ENCODE measurements at places on chromosomes 12 and 14.

DNA sequence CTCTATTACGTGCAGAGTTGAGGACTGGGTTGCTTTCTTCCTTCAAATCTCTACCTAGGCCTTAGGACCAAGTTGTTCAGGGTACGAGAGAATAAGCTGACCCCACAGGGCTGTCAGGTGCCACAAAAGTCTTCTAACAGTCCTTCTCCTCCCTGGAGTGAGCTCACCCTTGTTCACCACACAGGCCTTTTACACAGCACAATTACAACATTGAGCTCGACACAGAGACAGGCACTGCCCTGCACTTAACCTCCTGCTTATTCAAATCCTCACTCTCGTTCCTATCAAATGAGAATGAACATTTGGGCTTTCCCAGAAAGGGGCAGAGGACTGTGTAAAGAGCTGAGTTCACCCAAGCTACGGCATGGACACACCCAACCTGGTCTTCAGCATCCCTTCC, 2.4 kb downstream of the GALNT6 start:
- DNase-seq, result no peak

DNA sequence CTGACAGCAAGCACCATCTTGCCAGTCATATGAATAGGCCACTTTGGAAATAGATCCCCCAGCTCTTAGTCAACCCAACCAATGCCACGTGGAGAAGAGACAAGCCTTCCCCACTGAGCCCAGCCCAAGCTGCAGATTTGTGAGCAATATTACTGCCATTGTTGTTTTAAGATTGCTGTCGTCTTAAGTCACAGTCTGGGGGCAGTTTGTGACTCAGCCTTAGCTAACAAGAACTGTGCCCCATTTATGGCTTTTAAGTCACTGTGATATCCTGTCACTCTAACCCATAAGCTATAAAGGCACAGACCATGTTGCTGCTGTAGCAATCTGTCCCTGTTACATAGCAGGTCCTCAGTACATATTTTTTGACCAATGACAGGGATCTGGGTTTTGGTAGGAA, 464.2 kb downstream of the MED13L start:
- DNase-seq, result no peak

GRCh38 chr12:42568952-42569915, 20.3 kb downstream of the PRICKLE1 start:
- DNase-seq, result no peak

DNA sequence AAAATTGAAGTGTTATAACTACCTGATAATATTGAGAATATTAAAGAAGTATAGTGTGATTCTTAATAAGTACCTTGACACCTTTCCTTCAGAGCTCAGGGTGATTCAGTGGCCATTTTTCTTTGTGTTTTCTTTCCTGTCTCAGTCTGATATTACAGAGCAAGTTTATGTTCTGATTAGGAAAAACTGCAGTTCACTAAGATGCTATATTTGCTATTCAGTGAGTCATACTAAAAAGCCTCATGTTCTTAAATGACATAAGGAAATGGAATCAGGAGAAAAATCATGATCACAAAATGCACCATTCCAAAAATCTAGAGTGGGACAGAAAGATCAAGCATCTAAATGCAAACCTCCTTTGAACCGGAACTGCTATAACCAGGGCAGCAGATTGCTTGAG, 390.6 kb upstream of the ATP2B1 start:
- DNase-seq, result no peak

DNA sequence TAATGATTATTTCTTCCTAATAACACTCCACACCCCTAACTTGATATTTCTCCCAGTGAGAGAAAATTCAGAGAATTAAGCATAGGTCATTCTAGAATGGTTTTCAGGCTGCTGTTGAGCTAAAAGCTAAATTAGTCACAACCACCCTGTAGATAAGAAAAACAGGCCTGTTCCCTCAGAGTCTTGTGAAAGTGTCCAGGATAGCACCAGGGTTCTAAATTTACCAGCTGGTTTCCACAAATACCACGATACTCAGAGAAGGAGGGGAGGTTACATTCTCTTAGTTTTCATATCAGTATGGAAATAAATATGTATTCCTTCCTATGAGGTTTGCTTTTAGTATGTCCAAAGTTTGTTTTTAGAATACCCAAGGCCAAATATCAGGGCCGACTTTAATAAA, 66.0 kb upstream of the YARS2 start:
- DNase-seq, result no peak

DNA sequence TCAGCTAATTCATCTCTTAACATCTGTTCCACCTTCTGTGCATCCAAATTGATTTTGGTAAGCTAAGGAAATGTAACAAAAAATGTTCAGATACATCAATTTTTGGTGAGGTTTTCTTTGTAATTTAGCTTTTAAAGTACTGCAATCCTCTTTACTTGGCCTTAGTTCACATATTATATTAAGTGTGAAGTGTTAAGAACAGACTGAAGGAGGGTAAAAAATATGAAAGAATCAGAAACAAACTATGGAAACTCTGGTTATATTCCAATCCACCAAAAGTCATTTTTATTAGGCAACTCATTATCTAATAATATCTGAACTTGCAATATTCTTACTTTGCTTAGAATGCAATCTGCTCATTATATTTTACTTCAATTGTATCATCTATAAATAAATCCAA, 49.1 kb downstream of the CEP290 start:
- DNase-seq, result no peak

- DNase-seq, result no peak
Measured at GRCh38 chr14:79951572-79951971, 259.7 kb downstream of the DIO2 start.

- no peak for DNase-seq
Measured at GRCh38 chr12:86174188-86174587, 82.0 kb downstream of the MGAT4C start.

DNA sequence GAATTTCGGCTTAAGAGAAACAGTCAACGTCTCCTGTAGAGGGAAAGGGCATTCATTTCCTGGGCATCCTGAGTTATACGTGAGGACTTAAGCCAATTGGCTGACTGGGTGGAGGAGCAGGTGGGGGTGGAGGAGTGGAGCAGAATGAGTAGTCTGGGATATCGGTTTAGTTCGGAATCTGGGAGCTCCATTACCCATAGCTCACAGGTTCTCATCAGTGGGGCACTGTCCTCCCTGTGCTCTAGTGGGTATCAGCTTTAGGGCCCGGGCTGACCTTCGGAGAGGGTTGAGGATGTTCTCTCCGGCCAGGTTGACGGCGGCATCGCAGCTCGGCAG, 704 bp downstream of the SDR39U1 start:
- no peak for DNase-seq

GRCh38 chr12:43676183-43676813, 82.3 kb downstream of the PUS7L start:
- no peak for DNase-seq

DNA sequence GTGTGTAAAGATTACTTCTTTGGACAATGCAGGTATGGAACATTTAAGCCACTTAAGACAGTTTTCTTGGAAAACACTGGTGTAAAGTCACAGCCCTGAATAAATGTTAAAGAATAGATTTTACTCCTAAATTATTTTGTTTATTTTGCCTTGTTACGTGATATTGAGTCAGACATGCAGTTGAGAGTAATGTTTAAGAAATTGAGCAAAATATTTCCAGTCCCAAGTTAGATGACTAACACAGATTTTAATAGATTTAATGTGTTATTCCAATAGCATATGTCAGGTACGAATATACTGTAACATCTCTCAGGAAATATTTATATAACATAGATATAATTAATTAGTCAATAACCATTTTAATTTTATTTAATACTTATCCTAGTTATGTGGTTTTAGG, 1361.7 kb downstream of the FSCB start:
- DNase-seq, result no peak

DNA sequence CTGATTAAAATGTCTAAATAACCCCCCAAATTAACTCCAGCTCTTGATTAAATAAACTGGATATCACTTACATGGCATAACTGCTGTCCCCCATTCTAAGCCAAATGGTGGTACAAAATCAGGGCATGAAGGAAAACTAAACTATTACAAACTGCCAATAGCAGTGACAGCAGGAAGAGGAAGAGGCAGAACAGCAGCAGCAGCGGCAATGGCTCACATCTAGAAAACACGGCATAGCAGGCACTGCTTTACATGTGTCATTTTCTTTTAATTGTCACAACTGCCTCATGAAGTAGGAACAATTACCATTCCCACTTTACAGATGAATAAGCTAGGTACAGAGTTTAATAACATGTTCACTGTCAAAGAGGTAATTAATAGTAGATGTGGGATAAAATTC, 92.0 kb downstream of the EPS8 start:
- no peak for DNase-seq

DNA sequence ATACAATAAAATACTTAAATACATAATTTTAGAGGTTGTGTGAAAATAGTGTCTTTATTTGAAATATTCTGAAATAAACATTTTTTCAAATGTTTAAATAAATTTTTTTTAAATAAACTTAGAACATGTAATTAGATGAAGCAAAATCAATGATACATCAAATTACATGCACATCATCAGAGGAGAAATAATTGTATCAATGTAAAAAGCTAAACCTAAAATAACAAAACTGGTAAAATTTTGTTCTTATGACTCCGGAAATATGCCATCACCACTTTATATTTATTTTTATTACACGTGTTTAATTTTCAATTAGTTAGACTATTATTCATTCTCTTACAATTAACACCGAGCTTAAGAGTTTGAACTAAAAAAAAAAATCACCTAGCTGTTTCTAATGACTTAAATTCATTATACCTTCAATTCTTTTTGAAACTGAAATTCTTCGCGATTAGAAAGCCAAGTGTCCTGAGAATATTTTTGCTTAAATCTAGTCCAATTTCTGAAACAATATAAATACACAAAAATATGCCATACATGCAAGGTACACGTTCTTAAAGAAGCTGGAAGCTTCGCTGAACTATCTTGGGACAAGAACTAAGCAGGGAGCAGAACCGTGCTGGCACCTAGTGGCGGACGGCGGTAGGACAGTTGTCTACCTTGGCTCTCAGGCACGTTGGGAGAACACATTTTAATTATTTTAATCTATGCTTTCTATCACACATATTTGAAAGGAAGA, 230.5 kb downstream of the SLC25A21 start:
- DNase-seq, result no peak

GRCh38 chr12:94525951-94526350, 66.3 kb upstream of the CEP83 start:
- DNase-seq, result no peak

DNA sequence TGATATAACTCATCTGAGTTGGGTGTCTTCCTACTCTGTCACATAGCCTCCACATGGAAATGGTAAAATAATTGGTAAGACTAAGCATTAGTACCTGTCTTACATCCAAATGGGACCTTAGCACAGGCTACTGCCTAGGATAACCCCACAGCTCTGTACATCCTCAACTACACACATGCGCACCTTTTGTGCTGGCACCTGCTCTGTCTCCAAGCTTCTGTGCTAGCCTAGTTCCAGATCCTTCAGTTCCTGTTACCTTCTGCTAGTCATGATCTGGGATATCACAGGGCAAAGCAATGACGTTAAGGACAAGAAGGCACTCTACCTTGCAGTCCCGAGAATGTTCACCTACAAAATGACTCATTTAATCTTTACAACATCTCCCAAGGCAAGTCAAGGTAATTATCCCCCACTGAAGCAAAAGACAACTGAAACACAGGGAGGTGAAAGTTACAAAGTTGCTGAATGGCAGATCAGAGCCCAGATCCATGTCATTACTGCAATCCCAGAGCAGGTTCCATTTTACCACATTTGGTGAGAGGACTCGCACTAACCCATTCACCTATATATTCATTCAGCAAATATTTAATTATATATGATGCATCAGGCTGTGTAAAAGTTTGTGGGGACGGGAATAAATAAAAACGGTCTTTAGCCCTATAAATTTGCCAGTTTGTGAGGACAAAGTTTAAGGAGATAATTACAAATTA, 61.7 kb downstream of the PPM1H start:
- no peak for DNase-seq

- no peak for DNase-seq
Measured at GRCh38 chr14:88775532-88775931, 17.2 kb downstream of the EML5 start.

DNA sequence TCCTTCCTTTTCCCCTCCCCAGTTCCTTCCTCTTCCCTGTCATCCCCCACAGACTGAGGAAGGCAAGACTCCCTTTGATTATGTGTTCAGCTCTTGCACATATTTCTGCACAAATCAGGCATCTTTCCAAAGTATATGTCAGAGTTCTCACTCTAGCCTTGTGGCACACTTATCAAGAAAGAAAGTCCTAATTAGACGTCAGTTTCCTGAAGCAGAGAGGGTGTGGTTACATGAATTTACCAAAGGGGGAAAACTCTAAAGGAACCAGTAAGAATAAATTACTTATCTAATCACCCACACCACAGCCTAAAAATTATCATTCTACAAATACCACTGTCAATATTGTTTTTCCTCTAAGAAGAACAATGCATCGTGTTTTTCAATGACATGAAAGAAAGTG, 120.7 kb upstream of the GRIP1 start:
- no peak for DNase-seq

DNA sequence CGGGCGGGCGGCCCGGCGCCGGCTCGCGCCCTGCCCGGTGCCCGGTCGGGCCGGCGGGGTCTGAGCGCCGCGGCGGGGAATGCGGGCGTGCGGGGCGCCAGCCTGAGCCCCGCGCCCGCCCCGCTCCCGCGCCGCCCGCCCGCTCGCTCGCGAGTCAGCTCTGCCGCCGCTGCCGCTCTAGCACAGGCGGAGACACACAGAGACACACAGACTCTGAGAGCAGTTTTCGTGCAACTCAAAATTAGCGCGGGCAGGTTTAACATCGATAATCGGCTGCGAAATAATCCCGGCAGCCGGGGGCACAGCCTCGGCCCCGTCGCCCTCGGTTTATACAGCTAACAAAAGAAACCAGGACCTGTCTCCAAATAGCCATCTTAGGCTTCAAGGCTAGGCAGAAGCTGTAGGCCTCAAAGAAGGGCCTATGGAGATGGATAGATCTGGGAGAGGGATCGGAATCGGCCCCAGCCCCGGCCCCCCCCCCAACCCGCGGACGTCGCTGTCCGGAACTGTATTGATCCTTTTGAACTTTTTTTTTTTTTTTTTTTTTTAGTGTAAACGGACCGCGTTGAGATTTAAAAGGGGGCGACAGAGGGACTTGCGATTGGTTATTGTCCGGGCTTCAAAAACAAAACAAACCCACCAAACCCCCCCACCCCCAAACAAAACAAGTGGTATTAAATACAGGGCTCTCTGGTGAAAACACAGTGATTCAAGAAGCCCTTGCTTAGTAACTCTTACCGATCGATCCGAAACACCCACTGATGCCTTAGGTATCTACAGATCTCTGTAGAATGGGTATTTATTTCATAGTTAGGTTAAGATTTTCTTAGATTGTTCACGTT, 1.1 kb downstream of the ARID2 start:
- peak; percentile 46 for DNase-seq

DNA sequence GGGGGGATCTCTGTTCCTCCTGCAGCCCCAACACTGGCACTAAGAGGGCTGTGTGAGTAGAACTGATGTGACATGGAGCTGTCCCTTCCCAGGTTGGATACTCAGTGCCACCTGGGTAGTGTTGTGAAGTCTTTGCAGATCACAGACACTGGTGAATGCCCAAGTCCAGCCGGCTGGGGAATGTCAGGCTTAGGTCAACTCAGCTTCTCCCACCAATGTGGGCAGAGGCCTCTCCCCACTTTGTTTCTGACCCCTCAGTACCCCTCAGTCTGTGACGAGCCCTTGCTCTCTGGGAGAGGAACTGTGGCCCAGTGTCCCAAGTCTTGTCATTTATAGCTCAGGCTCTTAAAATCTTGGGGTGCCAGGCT, 11.3 kb downstream of the SLC25A29 start:
- DNase-seq, result no peak

- DNase-seq, result no peak
Measured at GRCh38 chr12:14239350-14239934, 126.0 kb upstream of the ATF7IP start.
